Keratinocyte (primary cell): ENCODE measurements at places on chromosomes 3 and 15. TPM values are rescaled to one million over a fixed set of nuclear protein-coding genes. Genes with fewer than 3 reads are reported as not detected.

GP9 gene
- not detected in 3 replicates for polyA plus RNA-seq

CCDC13 gene
- 0.06 to 0.21 TPM (median 0.17 TPM) in 3 replicates for polyA plus RNA-seq

CLDN1 gene
- 126 to 406 TPM (median 218 TPM) in 3 replicates for polyA plus RNA-seq

AGBL1 gene
- not detected in 3 replicates for polyA plus RNA-seq

DNA sequence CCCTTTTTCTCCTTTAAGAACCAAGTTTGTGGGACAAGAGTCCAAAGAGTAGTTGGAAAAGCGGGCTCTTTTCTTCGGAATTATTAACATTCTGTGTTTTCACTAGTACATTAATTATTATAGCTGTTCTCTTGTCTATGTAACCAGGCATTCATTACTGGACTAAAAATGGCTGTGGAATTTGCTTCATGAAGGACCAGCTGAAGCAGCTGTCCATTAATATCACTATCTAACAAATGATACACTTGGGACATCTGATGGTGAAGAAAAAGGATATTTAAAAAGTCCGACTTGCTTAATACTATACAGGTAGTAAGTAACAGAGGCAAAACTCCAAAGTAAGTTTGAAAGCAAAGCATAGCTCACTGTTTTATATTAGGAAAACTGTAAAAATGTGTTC is 728.9 kb upstream of the DPPA4 start:
- no peak overlapping the region for H3K27ac ChIP-seq
- H3K36me3 ChIP-seq = no peaks in the 10 kb centered on the region
- no peaks in the 10 kb centered on the region for H3K4me1 ChIP-seq
- no peak for DNase-seq
- no peaks in the 10 kb centered on the region for H3K27me3 ChIP-seq

GRCh38 chr15:31359702-31360111 is 33.1 kb downstream of the KLF13 start:
- no peak overlapping the region for H3K4me3 ChIP-seq
- H3K36me3 ChIP-seq = no peaks in the 10 kb centered on the region
- no peak for DNase-seq
- peaks cover 49% of the 10 kb centered on the region for H3K4me1 ChIP-seq
- no peaks in the 10 kb centered on the region for H3K27me3 ChIP-seq

TMIE gene
- 0.04 to 0.07 TPM in 2 of 3 replicates, not detected in the other for polyA plus RNA-seq

DNA sequence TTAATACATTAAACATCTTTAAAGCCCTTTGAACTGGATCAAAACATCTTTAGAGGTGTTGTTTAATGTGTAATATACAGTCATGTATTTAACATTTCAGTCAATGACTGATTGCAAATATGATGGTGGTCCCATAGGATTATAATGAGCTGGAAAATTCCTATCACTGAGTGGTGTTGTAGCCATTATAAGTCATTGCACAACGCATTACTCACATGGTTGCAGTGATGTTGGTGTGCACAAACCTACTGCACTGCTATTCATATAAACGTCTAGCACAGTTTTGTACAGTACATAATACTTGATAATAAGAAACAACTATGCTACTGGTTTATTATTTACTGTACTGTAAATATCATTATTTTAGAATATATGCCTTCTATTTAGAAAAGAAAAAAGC is 75.6 kb downstream of the DTWD1 start:
- H3K4me1 ChIP-seq = no peaks in the 10 kb centered on the region
- no peaks in the 10 kb centered on the region for H3K36me3 ChIP-seq
- H3K27ac ChIP-seq = no peak overlapping the region
- H3K4me3 ChIP-seq = no peak overlapping the region

PLA2G4E gene
- 1.1 to 6.7 TPM (median 3.5 TPM) in 3 replicates for polyA plus RNA-seq

DNA sequence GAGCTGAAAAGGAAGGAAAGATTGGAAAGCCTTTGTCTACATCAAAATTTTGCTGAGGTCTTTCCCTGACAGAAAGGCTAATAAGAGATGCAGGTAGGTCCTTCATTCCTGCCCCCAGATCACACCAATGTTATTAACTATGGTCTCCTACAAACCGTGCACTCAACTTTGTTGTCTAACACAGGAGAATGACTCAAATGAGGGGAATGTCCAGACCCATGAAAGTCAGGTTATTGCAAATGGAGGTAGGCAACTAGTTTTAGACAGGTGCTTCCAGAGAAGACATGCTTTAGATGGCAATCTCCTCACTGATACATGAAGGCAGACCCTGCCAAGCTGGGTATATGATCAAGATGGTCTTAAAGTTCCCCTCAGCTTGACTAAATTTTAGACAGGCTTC is 51.0 kb downstream of the NFKBIZ start:
- H3K27ac ChIP-seq = no peak overlapping the region
- H3K4me3 ChIP-seq = no peak overlapping the region
- H3K4me1 ChIP-seq = peaks cover 22% of the 10 kb centered on the region

GOLGA8M gene
- 0.05 TPM in 1 of 3 replicates, not detected in the others for polyA plus RNA-seq

DPPA2 gene
- polyA plus RNA-seq = not detected in 3 replicates

GRCh38 chr3:31378231-31378630 is 154.5 kb upstream of the STT3B start:
- no peaks in the 10 kb centered on the region for H3K36me3 ChIP-seq
- no peak overlapping the region for H3K4me3 ChIP-seq
- peaks cover 10% of the 10 kb centered on the region for H3K4me1 ChIP-seq
- H3K27me3 ChIP-seq = no peaks in the 10 kb centered on the region

DNA sequence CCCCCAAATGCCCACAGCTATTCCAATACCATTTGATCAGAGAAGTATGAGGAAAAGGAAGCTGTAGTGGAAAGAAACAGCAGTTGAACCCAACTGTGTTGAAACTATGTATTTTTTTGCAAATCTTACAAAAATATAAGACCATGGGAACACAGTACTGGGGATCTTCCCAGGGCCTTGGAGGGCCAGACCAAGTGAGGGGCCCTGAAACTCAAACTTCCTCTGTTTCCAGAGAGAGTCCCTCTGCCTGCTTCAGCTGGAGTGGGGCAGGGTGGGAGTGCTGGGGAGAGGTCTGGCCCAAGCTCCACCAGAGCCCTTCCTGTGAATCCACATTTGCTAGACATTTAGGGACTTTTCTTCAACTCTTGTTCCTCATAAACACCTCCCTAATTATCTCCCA is 263.9 kb downstream of the CHST2 start:
- no peak overlapping the region for H3K4me3 ChIP-seq
- no peak for DNase-seq
- H3K27me3 ChIP-seq = no peaks in the 10 kb centered on the region
- no peaks in the 10 kb centered on the region for H3K36me3 ChIP-seq
- no peaks in the 10 kb centered on the region for H3K4me1 ChIP-seq

GRCh38 chr15:52682781-52683180 is 3.6 kb upstream of the ATOSA start:
- no peak overlapping the region for H3K4me3 ChIP-seq
- no peak overlapping the region for H3K27ac ChIP-seq
- no peak for DNase-seq
- H3K36me3 ChIP-seq = no peaks in the 10 kb centered on the region
- no peaks in the 10 kb centered on the region for H3K27me3 ChIP-seq

GRCh38 chr3:62035402-62036057 is 337.8 kb downstream of the FEZF2 start:
- H3K27me3 ChIP-seq = no peaks in the 10 kb centered on the region
- no peaks in the 10 kb centered on the region for H3K36me3 ChIP-seq
- H3K27ac ChIP-seq = no peak overlapping the region
- no peak overlapping the region for H3K4me3 ChIP-seq

GRCh38 chr15:50278496-50278895 is 13.0 kb upstream of the HDC start:
- no peaks in the 10 kb centered on the region for H3K36me3 ChIP-seq
- no peaks in the 10 kb centered on the region for H3K27me3 ChIP-seq
- DNase-seq = no peak
- no peak overlapping the region for H3K4me3 ChIP-seq
- no peak overlapping the region for H3K27ac ChIP-seq

GRCh38 chr3:150970665-150971324 is 1.7 kb downstream of the CLRN1 start:
- H3K27me3 ChIP-seq = peaks cover 3% of the 10 kb centered on the region
- H3K27ac ChIP-seq = no peak overlapping the region
- no peak for DNase-seq
- H3K36me3 ChIP-seq = no peaks in the 10 kb centered on the region
- H3K4me3 ChIP-seq = no peak overlapping the region
- peaks cover 9% of the 10 kb centered on the region for H3K4me1 ChIP-seq

COL6A6 gene
- not detected in 3 replicates for polyA plus RNA-seq

DNA sequence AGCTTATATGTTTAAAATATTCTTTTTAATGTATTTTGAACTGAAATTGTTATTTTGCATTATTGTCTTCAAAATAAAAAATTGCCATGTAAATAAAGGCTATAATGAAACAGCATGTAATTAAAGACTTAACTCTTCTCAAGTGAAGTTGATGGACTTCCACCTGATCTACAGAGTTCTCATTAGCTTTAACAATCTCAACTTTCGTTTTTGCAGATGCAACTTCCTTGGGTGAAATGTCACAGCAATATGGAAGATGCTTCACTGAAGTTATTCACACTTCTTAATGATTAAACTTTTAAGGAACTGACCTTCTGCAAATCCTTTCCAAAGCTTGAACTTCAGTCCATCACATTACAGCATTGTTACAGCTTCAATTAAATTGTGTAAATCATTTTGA is 63.6 kb downstream of the OSTN start:
- H3K4me3 ChIP-seq = no peak overlapping the region
- H3K36me3 ChIP-seq = no peaks in the 10 kb centered on the region
- no peaks in the 10 kb centered on the region for H3K4me1 ChIP-seq
- H3K27ac ChIP-seq = no peak overlapping the region
- DNase-seq = no peak
- H3K27me3 ChIP-seq = no peaks in the 10 kb centered on the region

GOLGA8R gene
- polyA plus RNA-seq = 0.12 to 0.20 TPM (median 0.17 TPM) in 3 replicates

CACNA2D2 gene
- 0.02 to 0.04 TPM (median 0.04 TPM) in 3 replicates for polyA plus RNA-seq

DNA sequence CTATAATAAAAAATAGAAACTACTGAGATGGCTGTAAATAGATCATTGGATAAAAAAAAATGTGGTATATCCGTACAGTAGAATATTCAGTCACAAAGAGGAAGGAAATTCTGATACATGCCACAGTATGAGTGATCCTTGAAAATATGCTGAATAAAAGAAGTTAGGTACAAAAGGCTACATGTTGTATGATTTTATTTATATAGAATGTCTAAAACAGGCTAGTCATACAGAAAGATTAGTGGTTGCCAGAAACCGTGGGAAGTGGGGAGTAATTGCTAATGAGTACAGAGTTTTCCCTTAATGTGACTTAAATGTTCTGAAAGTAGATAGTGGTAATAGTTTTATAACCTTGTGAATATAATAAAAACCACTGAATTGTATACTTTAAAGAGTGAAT is 24.9 kb upstream of the FAH start:
- no peak overlapping the region for H3K4me3 ChIP-seq
- H3K4me1 ChIP-seq = no peaks in the 10 kb centered on the region
- H3K27me3 ChIP-seq = no peaks in the 10 kb centered on the region
- peaks cover 2% of the 10 kb centered on the region for H3K36me3 ChIP-seq

- no peak overlapping the region for H3K27ac ChIP-seq
- H3K36me3 ChIP-seq = no peaks in the 10 kb centered on the region
- peaks cover 24% of the 10 kb centered on the region for H3K4me1 ChIP-seq
- H3K4me3 ChIP-seq = no peak overlapping the region
Measured at GRCh38 chr3:42827654-42828053, 18.4 kb downstream of the ACKR2 start.

- DNase-seq = no peak
- H3K27me3 ChIP-seq = no peaks in the 10 kb centered on the region
- no peak overlapping the region for H3K27ac ChIP-seq
- no peak overlapping the region for H3K4me3 ChIP-seq
- no peaks in the 10 kb centered on the region for H3K36me3 ChIP-seq
- H3K4me1 ChIP-seq = peaks cover 8% of the 10 kb centered on the region
Measured at GRCh38 chr3:102346897-102347296, 87.9 kb upstream of the ZPLD1 start.

DNA sequence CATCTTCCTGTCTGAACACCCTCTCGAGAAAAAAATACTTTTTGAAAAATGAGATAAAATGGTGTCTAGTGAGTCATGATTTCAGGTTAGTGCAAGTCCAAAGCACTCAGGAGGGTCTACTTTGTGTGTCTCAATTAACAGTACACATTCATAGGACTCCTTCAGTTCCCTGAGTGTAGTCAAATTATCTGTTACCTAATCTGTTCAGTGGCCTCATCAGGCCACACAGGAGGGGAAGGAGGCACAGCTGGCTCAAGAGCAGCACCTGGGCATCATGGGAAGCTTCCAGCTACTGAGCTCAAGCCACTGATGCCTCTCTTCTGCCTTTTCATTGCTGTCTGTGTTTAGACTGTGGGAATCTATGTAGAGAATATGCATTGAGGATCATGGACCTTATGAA is 341.4 kb upstream of the SGO1 start:
- no peaks in the 10 kb centered on the region for H3K27me3 ChIP-seq
- H3K4me3 ChIP-seq = no peak overlapping the region
- H3K36me3 ChIP-seq = no peaks in the 10 kb centered on the region

- DNase-seq = no peak
- no peaks in the 10 kb centered on the region for H3K27me3 ChIP-seq
- no peak overlapping the region for H3K27ac ChIP-seq
Measured at GRCh38 chr3:122362026-122362425, 21.0 kb downstream of the MIX23 start.
